Activated T-cell treated with anti-CD3 and anti-CD28 coated beads, Interleukin-2, amount 50 U/mL, for 72 hours (primary cell): ENCODE measurements at places on chromosomes 6 and 20.

DNA sequence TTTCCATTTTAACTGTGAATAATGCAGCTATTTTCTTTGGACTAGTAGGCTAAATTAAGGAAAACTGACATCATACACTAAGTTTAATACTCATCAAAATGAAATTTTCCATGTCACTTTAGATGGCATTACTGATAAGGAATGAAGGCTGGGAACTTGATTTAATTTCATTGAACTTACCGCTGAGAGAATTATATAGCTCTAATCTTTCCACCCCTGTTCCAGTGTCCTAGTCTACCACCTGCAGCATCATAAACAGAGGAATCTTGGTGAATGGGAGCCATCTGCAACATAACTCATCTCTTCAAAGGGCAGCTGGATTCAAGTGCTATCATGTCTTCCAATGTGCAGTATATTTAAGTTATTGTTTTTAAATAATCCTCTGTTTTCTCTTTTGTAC lies 1395.2 kb downstream of the EPHA7 start:
- no peak for DNase-seq

DNA sequence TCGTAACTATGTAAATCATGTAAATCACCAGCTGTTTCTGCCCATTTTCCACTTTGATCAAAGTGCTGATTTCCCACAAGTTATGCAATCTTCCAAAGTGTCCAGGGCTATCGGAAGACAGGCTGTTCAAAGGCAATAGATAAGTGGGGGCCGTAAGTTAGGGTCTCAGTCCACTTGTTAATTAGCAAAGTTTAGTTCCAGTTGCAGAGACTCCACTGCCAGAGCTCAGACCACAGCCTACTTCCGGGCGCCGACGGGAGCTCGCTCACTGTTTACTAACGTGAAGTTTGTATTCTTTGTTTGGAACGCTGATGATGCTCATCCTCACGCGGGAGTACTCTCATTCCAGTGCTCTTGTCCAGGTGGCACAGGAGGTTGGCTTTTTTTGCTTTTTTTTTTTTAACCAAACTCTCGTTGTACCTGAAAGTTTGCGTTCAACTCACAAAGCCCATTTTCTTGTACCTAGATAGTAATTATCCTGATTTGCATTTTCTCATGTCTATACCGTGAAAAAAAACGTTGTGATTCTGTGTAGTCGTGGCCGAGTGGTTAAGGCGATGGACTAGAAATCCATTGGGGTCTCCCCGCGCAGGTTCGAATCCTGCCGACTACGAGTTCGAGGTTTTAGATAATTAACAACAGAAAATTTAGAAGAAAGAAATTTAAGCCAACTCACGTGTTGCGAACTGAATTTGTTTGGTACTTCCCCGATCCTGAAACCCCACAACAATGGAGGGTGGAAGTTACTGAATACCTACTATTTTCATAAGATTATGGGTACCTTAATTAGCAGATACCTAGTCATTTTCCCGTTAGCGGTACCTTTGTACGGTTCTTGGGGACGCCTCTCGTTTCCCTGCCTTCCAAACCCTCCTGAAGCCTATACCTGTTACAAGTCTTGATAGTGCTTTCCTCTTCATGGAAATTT lies 29.9 kb upstream of the ZNF184 start:
- DNase-seq, result peak; percentile 68

GRCh38 chr6:131065112-131065823 lies 2.2 kb upstream of the EPB41L2 start:
- DNase-seq, result no peak

DNA sequence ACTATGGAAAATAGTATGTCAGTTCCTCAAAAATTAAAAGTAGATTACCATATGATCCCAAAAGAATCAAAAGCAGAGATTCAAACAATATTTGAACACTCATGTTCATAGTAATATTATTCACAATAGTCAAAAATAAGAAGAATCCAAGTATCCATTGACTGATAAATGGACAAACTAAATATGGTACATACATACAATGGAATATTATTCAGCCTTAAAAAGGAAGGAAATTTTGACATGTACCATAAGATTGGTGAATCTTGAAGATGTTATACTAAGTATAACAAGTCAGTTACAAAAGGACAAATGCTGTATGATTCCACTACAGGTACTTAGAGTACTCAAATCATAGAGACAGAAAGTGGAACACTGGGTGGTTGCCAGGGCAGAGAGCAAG lies 88.3 kb upstream of the TMEM30A start:
- no peak for DNase-seq

DNA sequence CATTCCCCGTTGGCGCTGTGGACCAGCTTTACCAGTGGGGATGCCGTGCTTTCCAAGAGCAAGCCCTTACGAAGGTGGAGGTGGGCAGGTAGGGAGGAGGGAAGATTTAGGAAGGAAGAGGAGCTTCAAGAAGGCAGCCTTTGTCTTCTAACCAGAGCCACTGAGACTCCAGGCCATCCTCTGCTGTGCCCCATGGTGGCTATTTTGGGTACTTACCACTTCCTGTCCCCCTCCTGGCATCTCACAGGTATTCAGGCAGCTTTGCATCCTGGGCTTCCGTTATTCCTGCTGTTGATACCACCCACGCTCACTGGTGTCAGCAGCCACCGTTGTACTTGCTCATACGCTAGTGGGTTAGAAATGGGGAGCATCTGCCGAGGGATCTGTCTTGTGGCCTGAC lies 22.9 kb downstream of the ERMARD start:
- DNase-seq, result no peak

GRCh38 chr6:2861060-2861821 lies 19.6 kb upstream of the SERPINB1 start:
- peak; percentile 60 for DNase-seq

- peak; percentile 51 for DNase-seq
Observed at GRCh38 chr6:42279144-42279781, 61.6 kb upstream of the MRPS10 start.

DNA sequence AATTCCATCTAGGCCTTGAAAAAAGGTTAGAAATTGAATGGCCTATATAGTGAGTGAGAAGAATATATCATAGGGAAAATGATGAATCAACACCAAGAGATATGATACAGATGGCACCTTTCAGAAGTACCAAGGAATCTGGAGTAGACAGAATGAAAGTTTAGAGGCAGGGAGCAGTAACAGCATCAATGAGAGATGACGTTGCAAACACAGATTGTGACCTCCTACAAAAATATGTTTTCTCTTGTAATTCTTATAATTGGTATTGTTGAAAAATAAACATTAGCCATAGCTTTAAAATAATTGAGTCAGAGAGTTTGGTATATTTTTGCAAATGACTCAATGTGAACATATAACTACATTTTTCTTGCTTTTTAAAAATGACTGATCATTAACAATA lies 1223.1 kb upstream of the GJE1 start:
- no peak for DNase-seq

DNA sequence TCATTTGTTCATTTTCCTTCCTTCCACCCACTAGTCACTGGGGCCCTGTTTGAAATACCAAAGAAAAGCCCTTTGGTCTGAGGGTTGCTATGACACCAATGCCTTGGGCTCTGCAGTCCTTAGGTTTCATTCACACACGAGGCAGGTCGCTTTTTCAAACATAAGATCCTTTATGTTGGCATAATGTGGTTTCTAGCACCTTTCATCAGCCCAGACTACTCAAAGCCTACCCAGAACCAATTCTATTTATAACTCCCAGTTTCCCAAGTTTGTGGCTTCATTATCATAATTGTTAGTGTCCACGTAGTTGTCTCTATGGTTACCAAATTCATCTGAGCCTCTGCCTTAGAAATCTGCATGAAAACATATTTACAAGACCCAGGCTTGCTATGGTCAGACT lies 6.6 kb upstream of the TP53RK start:
- DNase-seq, result no peak

- DNase-seq, result no peak
Observed at GRCh38 chr6:131960371-131961133, 9.4 kb upstream of the CCN2 start.

DNA sequence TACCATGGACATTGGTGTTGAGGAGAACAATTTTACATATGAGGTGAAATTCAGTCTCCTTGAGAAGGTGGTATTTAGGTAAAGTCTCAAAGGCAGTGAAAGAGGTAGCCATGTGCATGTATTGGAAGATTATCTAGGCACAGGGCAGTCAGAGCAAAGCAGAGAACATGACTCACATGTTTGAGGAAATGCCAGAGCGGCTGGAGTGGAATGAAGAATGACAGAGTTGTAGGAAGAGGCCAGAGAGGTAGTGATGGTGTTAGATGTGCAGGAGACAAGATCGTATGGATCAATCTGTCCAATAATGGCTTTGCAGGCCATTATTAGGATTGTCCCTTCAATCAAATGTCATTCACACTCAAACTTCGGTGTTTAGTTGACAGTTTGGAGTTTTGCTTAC lies 449.4 kb upstream of the PTCHD4 start:
- DNase-seq, result no peak

DNA sequence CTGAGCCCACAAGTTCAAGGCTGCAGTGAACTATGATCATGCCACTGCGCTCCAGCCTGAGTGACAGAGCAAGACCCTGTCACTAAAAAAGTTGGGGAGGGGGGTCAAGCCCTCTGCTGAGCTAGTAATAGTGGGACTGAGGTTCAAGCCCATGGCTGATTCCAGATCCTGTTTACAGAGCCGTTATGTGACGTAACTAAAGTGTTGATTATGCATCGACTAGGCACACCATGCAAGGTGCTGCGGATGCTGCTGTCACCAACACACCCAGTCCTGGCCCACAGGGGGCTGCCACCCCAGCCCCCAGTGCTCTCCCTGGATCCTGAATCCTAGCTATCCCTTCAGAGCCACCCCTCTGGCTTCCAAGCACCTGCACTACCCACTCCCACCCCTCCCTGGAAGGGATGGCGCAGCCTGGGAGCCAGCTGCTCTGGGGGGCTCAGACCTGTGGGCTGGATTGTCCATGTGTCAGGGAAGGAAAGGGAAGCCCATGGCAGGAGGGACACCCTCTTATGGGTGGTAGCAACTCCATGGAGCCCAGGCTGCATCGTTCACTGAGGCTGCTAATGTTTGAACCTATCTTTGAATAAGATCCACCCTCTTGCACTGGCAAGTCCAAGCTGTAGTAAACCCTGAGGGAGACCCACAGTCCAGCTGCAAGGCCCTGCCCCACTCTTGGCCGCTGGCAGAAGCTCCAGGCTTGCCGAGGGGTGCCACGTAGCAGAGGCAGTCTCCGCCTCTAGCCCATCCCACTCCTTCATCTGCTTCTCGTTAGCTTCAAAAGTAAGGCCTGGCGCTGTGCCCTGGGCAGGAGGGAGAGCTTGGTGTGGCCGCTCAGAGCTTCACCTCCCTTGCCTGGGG lies 95.0 kb downstream of the SNX5 start:
- DNase-seq, result no peak

- DNase-seq, result no peak
Observed at GRCh38 chr20:31490752-31491151, 15.7 kb downstream of the REM1 start.

DNA sequence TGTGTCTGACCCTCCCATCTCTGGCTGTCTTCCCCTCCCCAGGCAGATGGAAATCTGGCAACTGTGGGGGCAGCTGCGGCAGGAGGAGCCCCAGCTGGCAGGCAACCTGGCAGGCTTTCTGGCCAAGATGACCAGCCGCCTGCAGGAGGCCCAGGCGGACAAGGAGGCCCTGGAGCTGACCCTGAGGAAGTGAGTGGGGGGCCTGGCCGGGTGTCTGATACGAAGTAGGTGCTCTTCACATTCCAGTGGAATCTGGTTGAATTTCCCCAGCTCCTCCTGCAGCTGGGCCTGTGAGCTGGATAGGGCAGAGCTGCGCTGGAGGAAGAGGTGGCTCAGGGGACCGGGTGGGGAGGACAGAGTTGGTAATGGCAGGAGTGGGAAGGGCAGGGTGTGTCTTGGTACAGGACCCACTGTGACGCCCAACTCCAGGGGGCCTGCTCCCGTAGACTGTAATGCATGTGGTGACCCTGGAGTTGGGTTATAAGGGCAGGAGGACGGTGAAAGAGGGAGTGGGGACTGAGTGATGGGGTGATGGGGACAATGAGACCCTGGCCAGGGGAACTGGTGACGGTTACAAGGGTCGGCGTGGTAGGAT lies 19.7 kb downstream of the RAB44 start:
- no peak for DNase-seq

GRCh38 chr6:3714768-3715167 lies 36.7 kb downstream of the PXDC1 start:
- no peak for DNase-seq

- DNase-seq, result no peak
Observed at GRCh38 chr6:21785164-21785563, 191.6 kb downstream of the SOX4 start.

GRCh38 chr6:166848979-166849748 lies 107.2 kb downstream of the RNASET2 start:
- no peak for DNase-seq

- DNase-seq, result no peak
Observed at GRCh38 chr6:105886066-105886813, 199.9 kb upstream of the PRDM1 start.

GRCh38 chr20:36120991-36121390 lies 33.5 kb upstream of the EPB41L1 start:
- no peak for DNase-seq
